ENCODE measurements at places on chromosomes 6 and 20.

GRCh38 chr20:22833851-22834250, 201.3 kb upstream of the SSTR4 start:
- DNase-seq = no peak

- no peak for DNase-seq
Measured at GRCh38 chr20:23988561-23988960, at the start of gene GGTLC1. Gene GGTLC1, minus strand, starts transcription at chr20:23988779. Its CDS starts 2,168 bp downstream, at chr20:23986611.

DNA sequence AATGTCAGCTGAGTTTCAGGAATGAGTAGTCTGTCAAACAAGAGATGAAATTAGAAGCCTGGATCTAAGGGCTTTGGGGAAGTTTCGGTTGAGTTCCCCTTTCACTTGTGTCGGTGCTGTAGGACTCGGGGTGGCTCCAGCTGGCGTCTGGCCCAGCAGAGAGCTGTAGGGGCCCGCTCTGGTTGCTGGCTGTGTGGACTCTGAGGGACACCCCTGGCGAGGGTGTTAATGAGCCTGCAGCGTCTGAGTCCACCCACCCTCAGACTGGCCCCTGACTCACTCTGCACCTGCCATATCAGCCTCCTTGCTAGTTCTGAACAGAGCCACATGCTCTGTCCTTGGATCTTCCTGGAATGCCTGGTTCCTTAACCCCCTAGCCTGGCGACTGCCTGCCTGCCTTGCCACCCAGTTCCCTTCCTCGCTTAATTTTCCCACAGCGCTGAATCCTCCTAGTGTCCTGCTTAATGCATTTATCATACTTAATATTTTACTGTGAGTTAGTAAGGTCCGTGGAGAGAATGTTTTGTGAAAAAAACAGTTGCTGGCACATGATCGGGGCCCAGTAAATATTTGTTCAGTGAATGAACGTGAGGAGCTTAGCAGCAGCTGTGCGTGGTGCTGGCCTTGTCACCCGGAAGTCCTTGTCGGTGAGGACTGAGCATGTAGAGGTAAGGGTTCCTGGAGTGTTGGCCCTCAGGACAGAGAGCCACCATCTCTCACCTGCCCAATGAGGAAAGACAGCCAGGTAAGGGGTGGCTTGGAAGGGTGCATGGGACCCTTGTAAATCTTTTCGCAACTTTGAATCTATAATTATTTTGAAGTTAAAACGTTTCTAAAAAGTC, 1.6 kb downstream of the DNAJC5 start:
- DNase-seq = peak; percentile 56

DNA sequence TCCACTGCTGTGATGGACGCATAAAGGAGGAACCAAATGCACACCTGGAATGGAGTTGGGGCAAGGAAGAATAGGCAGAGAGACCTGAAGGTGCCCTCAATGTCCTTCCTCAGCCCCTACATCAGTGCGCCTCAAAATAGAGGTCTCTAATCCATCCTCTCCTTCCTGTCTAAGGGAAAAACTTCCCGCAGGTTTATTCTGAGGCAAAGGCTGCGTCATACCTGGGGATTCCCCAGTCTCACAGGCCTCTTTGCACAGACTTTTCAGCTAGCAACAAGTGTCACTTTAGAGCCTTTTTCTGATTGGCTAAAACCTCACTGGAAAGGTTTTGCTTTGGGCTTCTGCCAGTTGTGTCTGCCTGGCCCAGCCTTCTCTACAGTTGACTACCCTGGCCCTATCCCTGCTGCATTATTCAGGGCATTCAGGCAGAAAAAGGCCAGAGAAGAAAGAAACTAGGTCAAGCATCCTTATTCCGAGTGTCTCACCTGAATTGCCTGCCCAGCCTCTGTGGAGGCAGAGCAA, 1.8 kb upstream of the HLA-DQB1 start:
- DNase-seq = peak; percentile 61

- DNase-seq = no peak
Measured at GRCh38 chr6:29705389-29706231, 17.6 kb upstream of the HLA-F start.

- DNase-seq = no peak
Measured at GRCh38 chr6:41100871-41101287, 28.1 kb downstream of the NFYA start.

- DNase-seq = no peak
Measured at GRCh38 chr6:3549314-3549940, 92.6 kb upstream of the SLC22A23 start.

DNA sequence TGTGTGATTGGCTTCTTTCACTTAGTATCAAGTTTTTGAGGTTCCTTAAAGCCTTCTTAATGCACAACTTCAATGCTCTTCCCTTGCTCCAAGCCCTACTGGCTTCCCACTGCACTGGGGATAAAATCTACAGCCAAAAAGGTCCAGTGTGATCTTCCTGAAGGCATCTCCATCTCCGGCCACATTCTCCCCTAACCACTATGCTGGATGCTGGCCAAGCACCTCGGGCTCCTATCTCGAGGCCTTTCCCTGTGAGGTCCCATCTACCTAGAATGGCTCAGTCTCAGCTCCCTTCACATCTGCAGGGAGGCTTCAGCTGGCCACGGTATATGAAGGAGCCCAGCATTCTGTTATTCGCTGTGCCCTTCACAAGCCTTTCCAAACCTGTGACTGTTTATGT, 48.1 kb downstream of the CNKSR3 start:
- DNase-seq = no peak

- no peak for DNase-seq
Measured at GRCh38 chr6:25582101-25582500, 69.9 kb upstream of the SCGN start.

- no peak for DNase-seq
Measured at GRCh38 chr6:40285996-40286395, 301.2 kb downstream of the LRFN2 start.

DNA sequence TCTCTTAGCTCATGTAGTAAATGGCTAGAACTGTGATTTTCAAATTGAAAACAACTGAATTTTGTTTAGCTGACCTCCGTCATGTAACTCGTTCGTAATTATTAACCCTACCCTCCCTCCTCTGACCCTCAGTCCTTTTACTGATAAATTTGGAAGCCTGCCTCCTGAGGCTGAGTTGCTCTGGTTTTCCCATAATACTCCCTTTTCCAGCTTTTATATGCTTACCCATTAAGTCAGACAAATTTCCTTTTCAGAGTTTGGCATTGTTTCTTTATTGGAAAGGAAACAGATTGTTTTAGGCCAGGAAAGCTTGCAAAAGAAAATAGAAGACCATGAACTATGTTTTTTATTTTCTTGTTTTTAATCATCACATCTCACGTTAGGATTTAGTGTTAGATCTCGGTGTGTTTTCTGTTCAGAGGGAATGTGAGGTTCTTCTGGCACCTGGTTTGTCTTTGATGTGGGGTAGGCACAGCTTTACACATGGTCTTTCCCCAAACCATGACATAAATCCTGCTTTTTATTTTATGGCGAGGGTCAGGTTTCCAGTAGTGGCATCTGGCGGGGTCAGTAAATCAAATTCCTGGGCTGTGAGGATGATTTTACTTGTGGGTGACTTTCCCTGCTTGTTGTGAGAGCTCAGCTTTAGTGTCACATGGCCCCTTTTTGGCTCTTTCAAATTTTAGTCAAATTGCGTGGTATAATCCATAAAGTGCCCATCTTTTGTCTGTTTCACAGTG, 24.5 kb downstream of the PLCB4 start:
- DNase-seq = no peak

DNA sequence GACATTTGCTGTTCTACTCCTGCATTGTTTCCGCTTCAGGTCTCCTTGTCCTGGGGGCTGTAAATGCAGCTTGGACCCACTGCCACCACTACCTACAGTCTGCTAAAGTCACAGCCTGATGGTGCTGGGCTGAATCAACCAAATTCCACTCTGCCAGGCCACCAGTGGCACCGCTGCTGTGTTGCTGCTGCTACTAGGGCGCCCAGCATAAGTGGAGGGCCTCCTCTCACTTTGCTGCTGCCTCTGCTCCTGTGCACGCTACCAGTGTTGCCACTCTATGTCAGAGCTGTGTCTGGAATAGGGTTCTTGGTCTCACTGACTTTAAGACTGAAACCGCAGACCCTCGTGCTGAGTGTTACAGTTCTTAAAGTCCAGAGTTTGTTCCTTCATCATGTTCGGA, 1.4 kb upstream of the SSR1 start:
- no peak for DNase-seq

DNA sequence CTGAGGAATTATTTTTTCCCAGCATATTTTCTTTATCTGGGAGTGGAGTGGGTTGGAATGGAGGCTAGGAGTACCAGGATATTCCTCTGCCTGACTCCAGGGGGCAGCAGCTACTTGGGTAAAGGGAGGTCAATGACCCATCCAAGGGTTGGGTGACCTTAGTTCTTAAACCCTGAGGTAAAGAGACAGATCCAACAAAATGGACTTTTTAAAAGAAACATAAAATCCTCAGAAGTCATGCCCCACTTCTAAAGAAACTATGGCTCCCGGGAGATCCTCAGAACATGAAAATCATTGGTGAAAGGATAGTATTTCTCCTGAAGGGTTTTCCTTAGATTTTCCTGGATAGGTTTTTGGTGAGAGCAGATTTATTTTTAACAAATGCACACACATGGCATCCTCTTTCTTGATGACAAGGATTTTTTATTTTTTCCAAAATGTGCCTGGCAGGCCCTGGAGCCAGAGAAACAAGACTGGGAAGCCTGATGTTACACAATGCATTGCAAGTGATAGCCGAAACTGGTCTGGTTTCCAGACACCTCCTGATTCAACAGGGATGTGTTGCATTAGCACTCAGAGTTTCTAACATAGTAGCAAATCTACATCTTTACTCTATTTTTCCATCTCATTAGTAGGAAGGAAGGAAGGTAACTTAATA, 240.9 kb upstream of the BTBD3 start:
- DNase-seq = no peak

DNA sequence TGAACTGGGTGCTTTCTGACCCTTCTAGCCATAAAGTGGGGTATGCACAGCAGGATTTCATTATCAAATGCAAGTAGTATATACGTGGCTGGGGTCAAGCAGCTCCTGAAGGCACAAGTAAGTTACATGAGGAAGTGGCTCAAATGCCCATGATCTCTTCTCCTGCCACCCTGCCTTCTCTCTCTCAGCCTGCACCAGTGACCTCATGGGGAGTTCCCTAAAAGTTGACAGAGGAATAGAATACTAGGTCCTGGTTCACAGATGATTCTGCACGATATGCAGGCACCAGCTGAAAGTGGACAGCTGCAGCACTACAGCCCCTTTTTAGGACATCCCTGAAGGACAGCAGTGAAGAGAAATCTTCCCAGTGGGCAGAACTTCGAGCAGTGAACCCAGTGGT, 282.0 kb downstream of the BCKDHB start:
- no peak for DNase-seq

DNA sequence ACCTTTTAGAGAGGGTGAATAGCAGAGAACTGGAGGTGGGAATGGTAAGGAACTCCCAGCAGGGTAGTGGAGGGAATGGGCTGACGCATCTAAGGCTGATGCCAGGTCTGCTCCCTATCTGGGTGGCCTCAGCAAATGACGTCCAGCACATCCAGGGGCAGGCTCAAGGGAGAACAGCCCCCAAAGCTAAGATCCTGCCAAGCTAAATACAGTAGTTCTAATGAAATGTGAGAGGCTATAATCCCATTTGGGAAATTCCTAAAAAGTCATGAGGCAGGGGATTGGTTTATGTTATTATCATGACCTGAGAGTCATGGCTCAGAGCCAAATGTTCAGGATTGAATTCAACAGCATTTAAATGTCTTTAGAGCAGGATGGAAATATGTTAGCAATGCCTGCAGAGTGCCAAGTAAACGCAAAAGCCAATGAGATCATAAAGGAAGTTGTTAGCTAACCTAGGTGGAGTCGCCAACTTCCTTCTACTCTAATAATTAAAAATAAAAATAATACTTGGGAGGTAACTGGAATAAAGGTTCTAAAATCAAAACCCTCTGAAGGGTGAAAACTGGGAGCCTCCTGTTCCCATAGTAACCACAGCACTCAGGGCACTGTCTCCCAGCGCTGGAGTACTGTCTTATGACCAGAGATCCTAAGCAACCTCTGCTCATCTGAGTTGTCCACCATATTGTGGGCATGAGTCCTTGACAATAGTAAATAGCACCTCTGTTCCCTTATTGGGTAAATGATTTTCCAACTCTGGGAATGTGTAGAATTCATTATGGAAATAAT, 34.8 kb downstream of the IYD start:
- DNase-seq = no peak

- DNase-seq = no peak
Measured at GRCh38 chr20:33894798-33895197, 83.7 kb downstream of the CHMP4B start.

- DNase-seq = peak; percentile 87
Measured at GRCh38 chr20:31879143-31879987, 8.9 kb downstream of the TTLL9 start.

DNA sequence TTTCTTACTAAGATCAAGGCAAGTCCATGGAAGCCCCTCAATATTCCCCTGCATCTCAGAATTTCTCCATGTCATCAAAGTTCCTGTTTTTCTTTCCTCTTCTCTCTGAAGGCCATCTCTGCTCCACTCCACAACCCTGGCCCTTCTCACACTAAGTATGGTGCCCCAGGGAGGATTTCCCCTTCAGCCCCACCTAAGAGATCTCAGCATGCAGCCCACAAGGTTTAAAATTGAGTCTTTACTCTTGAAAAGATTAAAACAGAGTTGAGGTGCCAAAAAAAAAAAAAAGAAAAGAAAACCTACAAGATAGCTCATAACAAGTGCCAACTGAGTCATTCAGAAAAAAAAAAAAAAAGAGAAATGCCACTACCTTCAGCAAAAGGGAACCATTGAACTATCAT, 36.5 kb upstream of the TNFAIP3 start:
- no peak for DNase-seq

- DNase-seq = no peak
Measured at GRCh38 chr6:25427549-25427948, 148.4 kb downstream of the CARMIL1 start.

DNA sequence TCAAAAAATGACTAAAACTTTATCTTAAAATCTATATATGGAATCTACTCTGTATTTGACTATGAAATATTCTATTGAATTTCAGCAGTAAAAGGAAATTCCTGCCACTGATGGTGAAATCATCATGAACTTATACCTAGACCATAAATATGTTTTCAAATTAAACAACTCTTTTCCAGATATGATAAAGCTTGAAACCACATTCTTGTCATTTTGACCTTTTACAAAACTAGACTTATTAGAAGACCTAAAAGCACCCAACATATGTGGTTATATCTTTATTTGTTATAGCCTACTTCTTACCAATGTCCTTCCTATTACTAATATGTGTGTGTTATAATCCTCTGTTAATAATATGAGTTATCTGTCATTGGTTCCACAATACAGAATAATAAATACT, 35.3 kb downstream of the FRK start:
- DNase-seq = no peak

- no peak for DNase-seq
Measured at GRCh38 chr6:22026164-22026678, 270.6 kb downstream of the PRL start.

DNA sequence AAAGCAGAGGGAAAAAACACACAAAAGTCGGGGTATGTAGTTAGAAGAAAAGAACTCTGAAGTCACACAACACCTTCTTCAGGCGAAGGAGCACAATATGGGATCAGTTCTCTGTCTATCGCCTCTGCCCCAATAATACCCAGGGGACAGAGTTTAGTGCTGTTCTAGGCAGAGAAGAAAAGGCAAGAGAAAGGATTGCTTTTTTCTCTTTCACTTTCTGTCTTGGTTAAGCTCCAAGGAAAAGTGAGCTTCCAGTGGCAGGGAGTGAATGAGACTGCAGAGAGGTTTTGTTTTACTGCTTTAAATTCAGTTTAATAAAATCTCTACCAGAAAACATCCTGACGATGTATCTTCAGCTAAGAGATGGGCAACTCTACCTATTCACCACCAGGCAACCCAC, 86.6 kb upstream of the STXBP5 start:
- no peak for DNase-seq

- no peak for DNase-seq
Measured at GRCh38 chr20:9485614-9486340, 28.6 kb upstream of the LAMP5 start.

GRCh38 chr6:143675946-143676345, 1.8 kb upstream of the PHACTR2 start:
- DNase-seq = no peak
